Activated gamma-delta T cell (primary cell): ENCODE measurements at places on chromosomes 1 and 21.

DNA sequence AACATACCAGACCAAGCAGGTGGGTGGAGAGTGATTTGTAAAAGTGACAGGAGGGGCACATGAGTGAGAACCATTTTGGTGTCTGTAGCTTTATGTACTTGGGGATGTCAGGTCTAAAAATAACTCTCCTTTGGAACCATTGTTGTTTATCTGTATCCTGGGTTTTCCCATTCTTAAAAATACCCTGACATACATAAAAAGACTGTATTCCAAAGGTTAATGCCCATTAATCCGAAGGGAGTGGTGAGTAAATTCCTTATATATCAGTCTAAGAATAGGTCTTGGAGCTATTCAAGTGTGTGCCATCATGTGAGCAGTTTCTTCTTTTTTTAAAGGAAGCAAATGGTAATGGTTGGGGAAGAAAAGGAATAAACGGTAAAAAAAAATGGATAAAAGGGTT lies 117.5 kb downstream of the TGFB2 start:
- DNase-seq = no peak

GRCh38 chr1:6743189-6744101 lies 41.8 kb upstream of the CAMTA1 start:
- DNase-seq = no peak

DNA sequence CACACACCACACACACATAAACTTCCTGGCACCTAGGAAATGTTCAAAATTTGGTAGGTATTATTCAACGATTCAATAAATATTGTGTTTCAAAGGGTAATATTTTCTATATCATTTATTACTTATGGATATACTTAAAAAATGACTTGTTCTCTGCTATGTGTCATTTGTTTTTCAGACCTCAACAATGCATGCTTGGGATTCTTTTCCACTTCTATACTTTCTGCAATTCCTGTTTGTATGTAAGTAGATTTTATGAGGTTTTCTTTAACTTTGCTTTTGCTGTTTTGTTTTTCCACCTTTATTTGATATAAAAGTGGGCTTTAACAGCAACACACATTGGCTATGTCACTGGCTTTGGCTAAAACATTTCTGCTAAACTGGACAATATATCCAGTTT lies 3.5 kb downstream of the CEP170 start:
- no peak for DNase-seq

- no peak for DNase-seq
Observed at GRCh38 chr1:238406098-238406860, 515.6 kb upstream of the ZP4 start.

DNA sequence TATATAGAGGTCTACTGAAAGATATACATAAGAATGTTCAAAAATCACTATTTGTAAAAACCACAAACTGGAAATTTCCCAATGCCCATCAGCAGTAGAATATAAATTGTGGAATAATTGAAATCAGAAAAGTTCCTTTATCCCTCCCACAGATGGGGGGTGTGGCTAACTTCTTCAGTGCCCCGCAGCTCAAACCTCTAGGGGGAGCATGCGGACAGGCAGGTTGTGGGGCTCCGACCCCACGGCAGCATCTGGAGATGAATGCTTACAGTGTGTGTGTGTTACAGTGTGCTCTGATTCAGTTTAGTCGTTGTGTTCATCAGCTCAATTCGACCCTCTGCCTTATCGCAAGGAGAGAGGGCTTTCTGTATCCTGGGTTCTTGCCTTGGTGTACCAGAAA lies 262.1 kb upstream of the LRRC7 start:
- DNase-seq = no peak
